Hematopoietic multipotent progenitor cell treated with erythropoietin and hydrocortisone succinate and interleukin-3 and kit ligand, for 17 days (in vitro differentiated cells): ENCODE measurements at places on chromosomes 1 and 21.

DNA sequence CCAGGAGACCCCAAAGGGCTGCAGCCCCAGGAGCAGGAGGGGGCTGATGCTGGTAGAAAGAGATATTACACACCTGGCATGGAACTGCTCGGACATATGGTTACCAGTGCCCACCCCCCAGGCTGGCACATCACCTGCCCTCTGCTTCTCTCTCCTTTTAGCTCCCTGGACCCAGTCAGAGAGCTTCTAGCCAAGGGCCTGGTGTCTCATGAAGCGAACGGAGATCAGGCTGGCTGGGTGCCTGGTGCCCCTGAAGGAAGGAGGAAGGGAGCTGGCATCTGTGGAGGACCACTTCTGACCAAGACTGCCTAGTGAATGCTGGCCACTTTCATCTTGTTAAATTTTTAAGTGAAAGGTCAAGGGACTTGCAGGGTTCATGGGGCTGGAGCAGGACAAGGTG, 53.1 kb downstream of the FOXO6 start:
- DNase-seq, result no peak

- DNase-seq, result no peak
Observed at GRCh38 chr21:16588433-16588860, 858.7 kb downstream of the USP25 start.

GRCh38 chr21:37431243-37431642, 64.7 kb downstream of the DYRK1A start:
- no peak for DNase-seq

DNA sequence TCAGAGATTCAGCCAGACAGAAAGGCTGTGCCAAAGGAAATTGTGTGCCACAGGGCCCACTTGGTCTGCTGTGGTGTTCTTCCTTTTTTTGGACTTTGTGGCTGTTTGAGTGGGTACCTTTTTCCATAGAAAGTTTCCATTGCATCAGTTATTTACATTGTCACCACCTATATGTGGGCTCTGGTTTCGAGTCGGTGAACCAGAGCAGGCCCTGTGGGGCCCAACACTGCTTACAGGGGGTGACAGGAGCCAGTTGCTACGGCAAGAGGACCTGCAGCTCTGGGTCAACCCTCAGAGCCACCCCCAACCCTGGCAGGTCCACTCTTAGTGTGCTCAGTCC, 157.0 kb upstream of the EDN2 start:
- no peak for DNase-seq

DNA sequence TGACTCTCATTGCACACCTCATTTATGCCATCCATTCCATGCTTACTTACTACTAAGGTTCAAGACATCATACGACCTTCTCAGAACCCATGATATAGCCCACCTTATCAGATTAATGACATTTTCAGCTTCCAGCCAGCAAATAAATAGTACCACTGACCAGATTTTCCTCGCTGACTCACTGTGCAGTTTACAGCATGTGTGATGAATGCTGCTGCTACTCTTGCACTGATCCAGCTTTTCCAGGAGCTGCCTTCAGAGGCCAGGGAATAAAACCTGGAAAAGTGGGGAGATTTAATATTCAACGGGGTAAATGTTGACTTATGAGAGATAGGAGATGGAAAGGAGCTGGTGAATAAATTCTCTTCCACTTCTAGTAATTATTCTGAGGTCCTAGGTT, 247.1 kb downstream of the COL11A1 start:
- DNase-seq, result no peak

GRCh38 chr1:58477390-58477789, 69.1 kb downstream of the OMA1 start:
- no peak for DNase-seq

DNA sequence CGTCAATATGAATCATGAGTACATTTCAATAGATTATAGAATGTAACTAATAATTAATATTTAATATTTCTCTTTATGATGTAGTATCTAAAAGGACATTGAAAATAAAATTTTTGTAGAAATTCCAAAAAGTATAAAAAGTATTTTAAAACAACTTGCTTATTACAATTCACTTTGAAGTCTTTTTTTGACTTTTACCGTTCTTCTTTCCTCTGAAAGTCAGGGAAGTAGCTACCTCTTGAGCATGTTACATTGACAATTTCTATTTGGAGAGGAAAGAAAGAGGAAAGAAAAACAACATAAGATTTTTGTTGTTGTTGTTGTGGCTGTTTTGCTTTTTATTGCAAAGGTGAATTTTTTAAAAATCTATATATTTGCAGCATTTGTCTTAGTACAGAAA, 1.3 kb downstream of the PTPRC start:
- no peak for DNase-seq
